ENCODE measurements at places on chromosomes 5 and 9. TPM values are rescaled to one million over a fixed set of nuclear protein-coding genes. Genes with fewer than 3 reads are reported as not detected.

Gene GZMA
- 0.59 TPM for polyA plus RNA-seq

Gene PCDHB11
- 2.9 TPM for polyA plus RNA-seq

GRCh38 chr9:21317956-21318923 lies 13.1 kb upstream of the IFNA5 start:
- no peaks in the 10 kb centered on the region for H3K27me3 ChIP-seq
- no peak overlapping the region for H3K27ac ChIP-seq
- no peak overlapping the region for H3K4me3 ChIP-seq
- H3K4me1 ChIP-seq = no peaks in the 10 kb centered on the region
- peaks cover 4% of the 10 kb centered on the region for H3K36me3 ChIP-seq

Gene PFN3
- not detected for polyA plus RNA-seq

DNA sequence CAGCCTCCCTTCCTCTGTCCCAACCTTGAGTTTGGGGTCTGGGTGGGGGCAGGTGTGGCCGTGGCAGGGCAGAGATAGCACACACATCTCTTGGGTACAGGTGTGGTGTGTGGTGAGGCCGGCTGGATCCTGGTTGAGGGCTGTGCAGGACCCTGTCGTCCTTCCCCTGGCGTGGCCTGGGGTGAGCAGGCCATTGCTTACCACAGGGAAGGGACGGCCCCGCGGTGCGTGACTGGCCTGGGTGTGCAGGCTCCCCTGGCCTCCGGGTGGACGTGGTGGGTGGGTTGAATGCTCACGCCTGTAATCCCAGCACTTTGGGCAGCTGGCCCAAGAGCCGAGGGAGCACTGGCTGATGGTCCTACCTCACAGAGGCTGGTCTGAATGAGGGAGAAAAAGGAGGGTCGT lies 1.2 kb downstream of the ARRDC1 start:
- no peaks in the 10 kb centered on the region for H3K27me3 ChIP-seq
- no peak overlapping the region for H3K4me3 ChIP-seq
- no peaks in the 10 kb centered on the region for H3K4me1 ChIP-seq
- no peak overlapping the region for H3K27ac ChIP-seq

Gene RNF183
- polyA plus RNA-seq = not detected
